ENCODE measurements at places on chromosomes 12 and 14.

DNA sequence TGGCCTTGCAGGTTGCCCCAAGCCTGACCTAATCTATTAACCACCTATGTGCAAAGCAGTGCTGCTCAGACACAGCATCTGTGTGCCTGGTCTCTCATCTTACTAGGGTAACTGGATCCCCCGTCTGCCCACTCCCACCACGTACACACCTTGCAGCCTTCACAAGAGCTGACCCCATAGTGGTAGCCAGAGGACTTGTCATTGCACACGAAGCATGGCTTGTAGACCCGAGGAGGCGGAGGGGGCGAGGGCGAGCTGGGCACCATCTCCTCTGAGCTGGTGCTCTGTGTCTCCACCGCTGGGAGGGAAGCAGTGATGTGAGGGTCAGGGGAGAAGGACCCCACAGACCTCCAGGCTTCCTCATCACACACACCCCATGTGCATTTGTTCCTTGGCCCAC is 8.4 kb upstream of the ITGB7 start:
- no peak overlapping the region for H3K4me3 ChIP-seq
- H3K27me3 ChIP-seq, result no peaks in the 10 kb centered on the region
- H3K27ac ChIP-seq, result no peak overlapping the region
- DNase-seq, result no peak

- H3K36me3 ChIP-seq, result peaks cover 18% of the 10 kb centered on the region
- H3K27me3 ChIP-seq, result no peaks in the 10 kb centered on the region
- H3K27ac ChIP-seq, result no peak overlapping the region
- no peak for DNase-seq
- no peak overlapping the region for H3K4me3 ChIP-seq
Observed at GRCh38 chr14:74647061-74647677, 35.1 kb upstream of the LTBP2 start.

GRCh38 chr12:76375470-76375869 is 27.3 kb upstream of the BBS10 start:
- DNase-seq, result no peak
- H3K27ac ChIP-seq, result no peak overlapping the region
- no peaks in the 10 kb centered on the region for H3K27me3 ChIP-seq
- no peaks in the 10 kb centered on the region for H3K4me1 ChIP-seq

GRCh38 chr12:48810903-48811431 is 7.3 kb upstream of the CACNB3 start:
- H3K4me1 ChIP-seq, result peaks cover 5% of the 10 kb centered on the region
- H3K27ac ChIP-seq, result peak overlapping the region; percentile 31
- H3K4me3 ChIP-seq, result no peak overlapping the region
- H3K27me3 ChIP-seq, result no peaks in the 10 kb centered on the region
- no peaks in the 10 kb centered on the region for H3K36me3 ChIP-seq

All from MCF 10A (cell line).